ENCODE measurements at places on chromosomes 13 and 19.

DNA sequence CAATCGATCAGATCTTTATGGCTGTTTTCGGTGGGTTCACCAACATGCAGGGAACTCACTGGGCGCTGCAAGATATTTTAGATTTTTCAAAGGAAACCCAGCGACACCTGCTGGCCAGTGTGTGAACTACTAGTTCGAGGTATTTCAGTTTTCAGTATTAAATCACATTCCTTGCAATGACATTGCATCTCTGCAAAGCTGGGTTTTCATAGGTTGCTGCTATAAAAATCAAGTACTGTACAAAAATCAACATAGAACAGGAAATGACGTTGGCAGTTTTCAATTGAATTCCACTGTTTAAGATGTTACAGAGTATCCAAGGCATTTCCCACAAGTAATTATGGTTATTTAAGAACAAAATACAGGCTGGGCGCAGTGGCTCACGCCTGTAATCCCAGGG, 17.6 kb downstream of the LIG1 start:
- peak; percentile 33 for DNase-seq

DNA sequence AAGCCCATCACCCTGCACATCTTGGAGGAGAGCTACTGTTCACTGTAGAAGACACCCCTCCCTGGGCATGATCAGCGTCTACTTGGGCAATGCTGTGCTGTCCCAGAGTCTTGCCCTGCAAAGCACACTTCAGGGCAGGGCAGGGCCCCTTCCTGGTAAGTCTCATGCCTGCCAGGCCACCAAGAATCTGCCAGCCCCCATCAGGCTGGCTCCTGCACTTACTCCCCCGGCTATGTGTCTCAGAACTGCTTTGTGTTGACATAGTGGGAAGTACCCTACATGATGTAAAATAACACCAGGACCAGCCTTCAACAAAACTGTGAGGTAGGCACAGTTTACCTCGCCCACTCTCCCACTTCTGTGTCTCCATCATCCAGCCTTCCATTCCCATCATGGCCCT, 27.8 kb upstream of the ATP12A start:
- DNase-seq = no peak

- peak; percentile 58 for DNase-seq
These were observed 22.8 kb upstream of the NDUFS7 start for GRCh38 chr19:1360818-1361461.

- no peak for DNase-seq
These were observed 8.0 kb downstream of the SLC7A9 start for GRCh38 chr19:32861596-32861995.

- no peak for DNase-seq
These were observed 19.1 kb upstream of the ZNF260 start for GRCh38 chr19:36547001-36547732.

DNA sequence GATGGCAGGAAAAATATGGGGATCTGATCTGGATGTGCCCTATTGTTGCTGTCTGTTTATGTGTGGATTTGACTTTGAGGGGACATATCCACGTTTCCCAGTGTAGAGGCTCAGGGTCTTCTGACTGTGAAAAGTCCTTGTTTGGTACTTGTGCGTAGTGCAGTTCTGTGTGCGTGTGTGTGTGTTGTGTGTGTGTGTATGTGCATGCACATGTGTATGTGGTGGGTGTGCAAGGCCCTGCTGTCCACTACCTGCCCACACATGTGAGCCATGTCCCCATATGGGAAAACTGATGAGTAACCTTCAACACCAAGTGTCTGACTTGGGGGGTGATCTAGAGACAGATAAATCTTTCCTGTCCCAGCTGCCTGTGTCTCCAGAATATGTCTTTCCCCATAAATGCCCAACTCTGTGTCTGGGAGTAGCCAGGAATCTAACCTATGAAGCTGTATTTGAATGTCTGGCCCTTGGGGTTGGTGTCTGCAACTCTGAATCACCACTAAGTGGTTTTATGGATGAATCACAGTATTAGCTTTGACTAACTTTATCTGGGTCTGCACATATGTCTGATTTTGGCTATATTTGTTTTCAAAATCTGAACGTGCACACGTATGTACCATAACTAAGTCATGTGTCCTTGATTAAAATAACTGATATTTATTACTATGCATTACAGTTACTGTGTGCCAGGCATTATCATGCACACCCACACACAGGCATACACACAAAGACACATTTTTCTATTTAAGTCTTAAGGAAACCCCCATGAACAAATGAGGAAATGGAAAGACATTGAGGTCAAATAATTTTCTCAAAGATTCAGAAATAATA, 17.4 kb downstream of the KLK2 start:
- no peak for DNase-seq

GRCh38 chr13:20512042-20512683, 13.5 kb downstream of the CRYL1 start:
- DNase-seq = no peak

- DNase-seq = no peak
These were observed 416.6 kb downstream of the KLF12 start for GRCh38 chr13:73717632-73718031.

DNA sequence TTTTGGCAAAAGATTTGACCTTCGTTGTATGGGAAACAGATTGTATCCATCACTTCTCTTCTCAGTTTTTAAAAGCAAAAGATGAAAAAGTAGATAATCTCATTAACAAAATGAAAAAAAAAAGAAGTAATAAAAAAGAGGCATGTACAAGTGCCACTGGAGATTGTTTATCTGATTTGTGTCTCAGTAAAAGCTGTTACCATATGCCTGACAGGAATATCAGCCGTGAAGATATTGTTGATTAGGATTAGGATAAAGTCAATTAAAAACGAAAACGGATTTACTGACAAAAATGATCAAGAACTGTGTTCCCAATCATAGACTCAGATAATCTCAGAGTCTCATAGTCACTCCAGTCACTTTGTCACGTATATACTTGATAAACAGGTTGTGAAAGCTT, 842.1 kb upstream of the SLC10A2 start:
- no peak for DNase-seq

- DNase-seq = no peak
These were observed 6.8 kb downstream of the ELL start for GRCh38 chr19:18514800-18515682.

- DNase-seq = no peak
These were observed 173.0 kb downstream of the TEX29 start for GRCh38 chr13:111493468-111493867.

DNA sequence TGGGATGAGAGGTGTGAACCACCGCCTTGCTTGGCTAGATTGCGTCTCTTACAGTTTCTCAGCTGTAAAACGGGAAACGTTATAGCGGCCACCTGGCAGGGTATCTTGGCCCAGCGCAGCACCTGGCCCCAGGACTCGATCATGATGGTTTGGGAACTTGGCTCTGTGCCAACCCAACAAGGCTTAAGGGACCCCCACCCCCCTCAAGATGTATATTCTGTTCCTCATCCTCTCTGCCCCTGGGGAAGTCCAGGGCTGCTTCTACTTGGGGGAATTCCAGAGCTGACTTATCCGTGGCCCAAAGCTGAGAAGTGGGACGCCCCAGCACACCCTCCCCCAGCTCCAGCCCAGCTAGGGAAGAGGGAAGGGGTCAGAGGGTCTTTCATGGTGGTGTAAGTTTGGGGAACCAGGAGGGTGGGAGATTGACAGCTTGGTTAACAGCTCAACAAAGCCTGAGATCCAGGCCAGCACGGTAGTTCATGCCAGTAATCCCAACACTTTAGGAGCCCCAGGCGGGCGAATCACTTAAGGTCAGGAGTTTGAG, 695 bp downstream of the ICAM1 start:
- DNase-seq = no peak

- no peak for DNase-seq
These were observed 1.2 kb upstream of the RNASEH2B start for GRCh38 chr13:50908371-50908770.

DNA sequence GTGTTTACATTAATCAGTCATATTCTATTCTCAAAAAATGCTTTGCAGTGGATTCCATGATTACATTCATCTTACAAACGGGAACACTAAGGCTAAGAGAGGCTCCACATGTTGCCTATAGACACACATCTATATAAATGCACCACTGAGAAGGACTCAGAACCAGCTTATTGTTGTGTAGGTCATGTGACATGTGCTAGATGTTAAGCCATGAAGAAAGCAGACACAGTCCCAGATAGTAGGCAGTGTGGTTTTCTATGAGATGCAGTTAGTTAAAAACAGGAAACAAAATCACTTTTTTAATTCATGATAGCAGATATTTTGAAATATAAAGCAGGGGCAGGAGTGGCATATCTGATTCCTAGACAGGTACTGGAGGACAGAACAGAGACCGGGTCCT, 10.7 kb downstream of the SIGLEC6 start:
- no peak for DNase-seq

- no peak for DNase-seq
These were observed 63.2 kb downstream of the RAB20 start for GRCh38 chr13:110498327-110498726.

- DNase-seq = no peak
These were observed 4.6 kb upstream of the APC2 start for GRCh38 chr19:1445185-1445931.

DNA sequence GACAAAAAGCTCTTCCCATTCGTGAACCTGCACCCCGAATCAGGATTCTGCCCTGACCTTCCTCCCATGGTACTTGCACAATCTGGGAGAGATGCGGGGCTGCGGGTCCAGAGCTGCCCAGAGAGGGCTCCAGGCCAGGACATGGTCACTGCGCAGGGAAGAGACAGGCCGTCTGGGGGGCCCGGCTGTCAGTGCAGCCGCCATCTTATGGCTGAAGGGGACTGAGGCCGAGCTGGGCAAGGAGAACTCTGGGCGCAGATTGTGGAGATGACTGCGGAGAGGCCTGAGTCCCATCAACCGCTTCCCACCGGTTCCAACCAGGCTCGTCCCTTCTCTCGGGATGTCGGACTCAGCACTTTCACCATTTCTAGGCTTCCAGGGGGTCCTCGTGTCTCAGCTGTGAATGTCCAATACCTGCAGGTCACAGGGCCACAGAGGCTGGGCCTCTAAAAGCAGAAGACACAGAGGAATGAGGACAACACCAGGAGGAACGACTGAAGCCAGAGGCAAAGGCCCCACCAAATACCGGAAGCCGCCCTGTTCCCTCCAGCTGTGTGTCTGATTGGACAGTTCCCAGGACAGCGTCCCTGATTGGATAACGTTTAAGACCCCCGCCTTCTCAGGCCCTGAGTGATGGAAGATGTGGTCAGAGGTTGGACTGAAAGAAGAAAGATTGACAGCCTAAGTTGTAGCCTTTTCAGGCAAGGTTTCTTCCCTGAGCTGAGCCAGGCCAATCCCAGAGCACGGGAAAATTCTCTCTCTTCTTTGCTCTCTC, 117.1 kb upstream of the ZNF91 start:
- DNase-seq = no peak

- DNase-seq = no peak
These were observed 24.7 kb downstream of the WDFY2 start for GRCh38 chr13:51608857-51609406.

DNA sequence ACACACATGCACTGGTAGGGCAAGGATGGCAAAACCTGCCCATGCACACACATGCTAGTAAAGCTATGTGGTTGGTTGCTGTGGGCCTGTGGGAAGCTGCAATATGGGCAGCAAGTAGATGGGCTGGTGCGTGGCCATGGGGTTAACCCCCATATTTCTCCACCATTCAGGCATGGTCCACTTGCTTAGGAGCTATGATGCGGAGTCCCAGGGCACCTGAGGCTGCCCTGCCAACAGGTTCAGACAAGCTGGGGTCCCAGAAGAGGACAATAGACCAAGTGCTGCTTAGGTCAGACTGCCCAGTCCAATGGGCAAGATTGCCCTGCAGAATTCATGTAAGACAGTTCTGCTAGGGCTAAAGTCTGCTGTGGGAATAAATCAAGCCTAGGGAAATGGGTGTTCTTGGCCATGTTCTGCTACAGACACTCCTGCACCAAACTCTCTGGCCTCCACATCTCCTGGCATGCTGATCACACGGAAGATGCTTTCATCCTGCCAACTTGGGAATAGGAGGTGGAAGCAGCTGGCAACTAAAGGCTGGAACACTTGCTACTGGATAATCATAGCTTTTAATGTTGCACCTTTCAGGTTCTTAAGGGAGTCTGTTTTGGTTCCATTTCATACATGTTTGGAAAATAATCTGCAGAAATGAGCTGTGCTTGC, 646.3 kb upstream of the SLITRK1 start:
- DNase-seq = no peak

DNA sequence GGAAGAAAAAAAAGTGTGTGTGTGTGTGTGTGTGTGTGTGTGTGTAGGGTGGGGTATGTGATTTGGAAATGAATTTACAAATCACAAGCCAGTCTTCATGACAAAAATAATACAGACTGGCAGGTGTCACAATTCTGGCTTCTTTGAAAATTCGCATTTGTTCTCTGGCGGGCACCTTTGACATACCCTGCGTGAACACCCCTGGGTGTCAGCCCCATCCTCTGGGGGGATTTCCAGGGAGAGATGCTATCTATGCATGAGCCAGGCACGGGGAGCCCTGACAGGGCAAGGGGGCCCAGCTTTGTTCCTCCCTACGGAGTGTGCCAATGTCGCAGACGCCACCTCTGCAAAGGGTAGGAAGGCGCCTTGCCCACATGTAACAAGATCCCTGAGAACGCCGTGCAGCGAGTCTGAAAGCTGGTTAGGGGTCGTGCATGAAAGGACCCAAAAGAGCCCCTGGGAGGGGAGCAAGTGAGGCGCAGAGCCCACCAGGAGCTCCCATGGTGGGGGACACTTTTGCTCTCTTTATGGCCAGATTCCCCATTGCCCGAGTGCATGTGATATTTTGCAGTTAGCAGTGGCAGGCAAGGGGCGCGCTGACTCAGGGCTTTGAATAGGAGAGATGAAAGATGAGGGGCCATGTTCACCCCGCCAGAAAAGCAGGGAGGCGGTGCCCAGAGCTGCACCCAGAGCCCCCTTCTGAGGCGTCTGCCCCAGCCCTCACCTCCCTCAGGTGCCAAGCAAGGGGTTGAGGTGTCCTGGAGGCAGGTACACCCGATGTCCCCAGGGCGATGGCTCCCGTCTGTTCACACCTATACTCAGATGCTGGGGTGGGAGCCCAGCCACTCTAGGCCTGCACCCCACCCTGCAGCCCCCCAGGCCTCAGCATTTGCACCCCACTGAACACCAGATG, 45.3 kb downstream of the KLF2 start:
- DNase-seq = no peak

GRCh38 chr19:32519023-32519422, 62.0 kb upstream of the PDCD5 start:
- no peak for DNase-seq

Measured in AG04450 (cell line).